ENCODE measurements at places on chromosomes 12 and 14.

DNA sequence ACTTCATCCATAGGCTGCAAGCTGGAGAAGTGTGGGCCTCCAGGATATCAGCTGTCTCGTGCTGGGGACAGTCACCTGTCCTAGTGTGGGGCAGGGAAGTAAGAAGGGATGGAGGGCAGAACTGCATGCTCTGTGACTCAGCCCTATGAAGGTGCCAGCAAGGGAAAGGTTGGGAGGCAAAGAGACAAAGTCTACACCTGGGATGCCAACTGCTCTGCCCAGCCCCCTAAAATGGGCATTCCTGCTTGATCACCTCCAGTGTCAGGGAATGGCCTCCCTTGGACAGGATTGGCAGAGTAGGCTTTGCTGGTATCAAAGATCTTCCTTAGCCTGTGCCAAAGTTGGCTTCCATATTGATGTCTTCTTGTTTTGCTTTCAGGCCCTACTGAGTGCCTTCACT lies 335.0 kb downstream of the BCL11B start:
- DNase-seq: no peak

DNA sequence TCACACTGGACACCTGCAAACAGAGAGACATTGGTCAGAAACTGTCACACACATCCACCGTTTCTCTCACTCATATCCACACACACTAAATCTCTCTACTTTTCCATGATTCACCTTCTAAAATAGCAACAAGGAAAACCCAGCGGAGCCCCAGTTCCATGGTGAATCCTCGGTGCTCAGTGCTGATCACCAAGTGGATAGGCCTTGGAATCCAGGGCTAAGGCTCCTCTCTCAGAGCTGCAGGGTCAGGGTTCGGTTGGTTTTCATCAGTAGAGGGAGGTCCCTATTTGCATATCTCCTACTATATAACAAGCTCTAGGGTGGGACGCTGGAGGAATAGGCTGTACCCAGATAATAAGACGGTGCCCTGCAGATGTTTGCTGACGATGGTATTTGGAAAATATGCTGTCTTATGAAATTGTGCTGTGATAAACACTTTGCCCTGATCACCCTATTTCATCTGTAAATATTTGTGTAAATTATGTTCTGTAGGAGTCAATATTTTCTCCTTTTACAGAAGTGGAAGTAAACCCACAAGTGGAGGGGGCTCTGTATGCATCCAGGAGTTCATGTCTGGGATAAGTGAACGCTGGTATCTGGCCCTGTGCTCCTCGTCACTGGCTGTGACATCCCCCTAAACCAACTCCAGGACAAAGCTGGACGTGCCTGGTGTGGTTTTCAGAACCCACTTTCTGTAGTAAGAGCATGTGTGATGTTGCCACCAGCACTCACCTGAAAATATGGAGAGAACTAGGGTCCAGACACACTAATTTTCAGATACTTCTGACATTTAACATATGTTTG lies 709.2 kb downstream of the TMEM121 start:
- DNase-seq: no peak

- no peak for DNase-seq
Measured at GRCh38 chr14:85175556-85175955, 354.4 kb upstream of the FLRT2 start.

GRCh38 chr12:67754933-67755697 lies 106.6 kb downstream of the DYRK2 start:
- no peak for DNase-seq

GRCh38 chr12:92973614-92974013 lies 44.5 kb upstream of the EEA1 start:
- no peak for DNase-seq

DNA sequence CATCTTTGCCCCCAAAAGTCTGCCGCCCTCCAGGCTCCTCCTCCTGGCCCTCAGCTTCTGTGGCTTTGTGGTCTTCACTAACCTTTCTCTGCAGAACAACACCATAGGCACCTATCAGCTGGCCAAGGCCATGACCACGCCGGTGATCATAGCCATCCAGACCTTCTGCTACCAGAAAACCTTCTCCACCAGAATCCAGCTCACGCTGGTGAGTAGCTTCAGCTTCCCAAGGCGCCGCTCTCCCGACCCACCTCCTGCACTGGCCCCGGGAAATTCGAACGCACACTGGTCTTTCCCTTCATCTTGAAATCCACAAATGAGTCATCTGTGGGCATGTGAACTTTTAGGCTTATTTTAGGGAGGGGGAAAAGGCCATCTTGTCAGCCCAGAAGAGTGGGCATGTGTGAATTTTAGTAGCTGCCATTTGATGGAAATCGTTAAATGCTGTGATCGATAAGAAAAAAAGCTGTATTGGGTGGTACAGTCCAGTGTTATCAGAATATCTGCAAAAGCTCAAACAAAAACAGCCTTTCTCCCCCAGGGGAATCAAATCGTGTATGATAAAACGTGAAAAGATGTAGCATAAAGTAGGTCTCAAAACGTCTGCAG lies 700 bp downstream of the SLC35E3 start:
- DNase-seq: peak; percentile 5

DNA sequence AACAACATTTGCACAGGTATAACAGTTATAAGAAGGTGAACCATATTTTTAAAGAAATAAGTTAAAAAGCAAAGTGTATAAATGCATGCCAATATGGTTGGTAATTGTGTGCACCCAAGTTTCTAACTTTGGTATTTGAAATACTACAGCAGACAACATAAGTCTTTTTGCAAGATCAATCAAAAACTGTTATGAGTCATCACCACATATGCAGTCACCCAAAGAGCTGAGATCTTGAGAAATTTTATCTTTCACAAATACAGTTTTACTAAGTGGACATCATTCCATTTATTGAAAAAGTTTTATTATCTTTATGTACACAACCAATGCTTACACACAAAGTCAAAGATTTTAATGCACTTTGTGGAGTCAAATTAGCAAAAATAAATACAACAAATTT lies 7.0 kb upstream of the ACSS3 start:
- no peak for DNase-seq

DNA sequence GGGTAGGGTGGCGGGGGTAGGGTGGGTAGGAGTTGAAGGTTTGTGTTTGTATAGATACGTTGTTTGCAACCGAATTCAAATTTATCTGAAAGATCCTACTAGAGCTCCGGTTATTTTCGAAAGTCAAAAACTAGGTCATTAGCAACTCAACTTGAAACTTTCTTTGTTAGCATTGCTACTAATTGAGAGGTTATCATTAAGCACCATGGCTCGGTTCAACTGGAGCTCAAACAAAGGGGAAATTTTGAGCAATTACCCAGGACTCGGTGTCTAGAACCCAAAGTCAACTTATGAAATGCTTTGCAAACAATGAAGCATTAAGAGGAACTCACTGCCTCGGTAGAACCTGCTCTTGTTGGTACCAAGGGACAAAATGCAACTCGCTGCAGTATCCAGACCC lies 207.7 kb downstream of the BCAT1 start:
- no peak for DNase-seq

GRCh38 chr14:68703093-68703492 lies 89.8 kb downstream of the ZFP36L1 start:
- DNase-seq: no peak

GRCh38 chr14:72463291-72463866 lies 430.5 kb downstream of the DPF3 start:
- no peak for DNase-seq

DNA sequence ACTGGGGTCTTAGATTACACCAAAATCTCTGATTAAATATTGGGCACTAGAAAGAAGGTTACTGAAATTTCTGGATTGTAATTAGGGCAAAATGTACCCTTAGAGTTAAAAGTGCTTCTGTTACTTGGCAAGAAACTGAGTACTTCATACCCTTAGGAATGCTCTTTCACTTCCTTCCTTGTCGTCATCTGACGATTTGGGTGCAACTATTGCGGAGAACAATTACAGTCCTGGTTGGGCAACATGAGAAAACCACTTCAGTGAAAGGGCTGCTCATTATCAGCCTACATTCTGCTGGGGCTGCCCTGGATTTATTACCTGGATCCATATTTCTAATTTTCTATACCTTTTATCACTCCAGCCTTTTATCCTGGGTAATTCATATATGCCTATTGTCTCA lies 348.5 kb upstream of the MDGA2 start:
- DNase-seq: no peak

- DNase-seq: no peak
Measured at GRCh38 chr12:8078916-8079315, 3.2 kb upstream of the NECAP1 start.

GRCh38 chr12:304805-305204 lies 42.2 kb upstream of the SLC6A13 start:
- no peak for DNase-seq

DNA sequence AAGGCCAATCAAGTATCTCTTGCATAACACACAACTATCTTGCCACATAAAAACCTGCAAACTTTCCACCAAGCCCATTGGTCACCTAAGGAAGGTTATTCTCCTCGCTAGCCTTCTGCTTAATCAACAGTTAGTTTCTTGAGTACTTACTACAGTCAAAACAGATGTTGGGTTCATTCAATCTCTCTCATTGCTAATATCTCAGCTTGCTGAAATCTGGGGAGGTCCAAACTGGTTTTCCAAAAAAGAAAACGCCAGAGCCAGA lies 74.6 kb downstream of the TTC7B start:
- DNase-seq: no peak

DNA sequence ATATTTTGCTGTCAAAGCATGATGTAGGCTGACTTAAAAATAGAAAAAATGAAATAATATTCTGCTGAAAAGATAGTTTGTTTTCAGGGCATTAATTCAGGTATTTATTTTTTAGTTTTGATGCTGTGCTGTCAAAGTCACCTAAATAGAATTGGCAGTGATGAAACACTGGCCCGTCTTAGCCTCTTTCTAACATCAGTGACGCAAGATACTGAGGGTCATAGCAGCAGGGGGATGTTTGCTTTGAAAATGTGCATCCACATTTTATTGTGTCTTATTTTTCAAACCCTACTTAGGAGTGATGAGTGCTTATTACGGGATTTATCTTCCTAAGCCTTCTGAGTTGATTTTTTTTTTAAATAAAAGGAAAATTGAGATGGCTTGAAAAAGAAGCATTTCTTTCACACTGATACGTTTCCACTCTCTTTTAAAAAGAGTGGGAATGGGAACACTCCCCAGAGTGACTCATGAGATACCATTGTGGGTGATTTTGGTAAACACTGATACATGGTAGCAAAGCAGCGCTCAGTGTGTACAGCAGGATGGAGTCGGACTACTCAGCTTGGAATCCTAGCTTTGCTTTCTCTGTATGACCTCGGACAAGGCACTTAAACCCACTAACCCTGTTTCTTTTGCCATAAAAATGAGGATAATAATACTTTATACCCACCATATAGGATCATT lies 290.8 kb downstream of the ERC1 start:
- no peak for DNase-seq

DNA sequence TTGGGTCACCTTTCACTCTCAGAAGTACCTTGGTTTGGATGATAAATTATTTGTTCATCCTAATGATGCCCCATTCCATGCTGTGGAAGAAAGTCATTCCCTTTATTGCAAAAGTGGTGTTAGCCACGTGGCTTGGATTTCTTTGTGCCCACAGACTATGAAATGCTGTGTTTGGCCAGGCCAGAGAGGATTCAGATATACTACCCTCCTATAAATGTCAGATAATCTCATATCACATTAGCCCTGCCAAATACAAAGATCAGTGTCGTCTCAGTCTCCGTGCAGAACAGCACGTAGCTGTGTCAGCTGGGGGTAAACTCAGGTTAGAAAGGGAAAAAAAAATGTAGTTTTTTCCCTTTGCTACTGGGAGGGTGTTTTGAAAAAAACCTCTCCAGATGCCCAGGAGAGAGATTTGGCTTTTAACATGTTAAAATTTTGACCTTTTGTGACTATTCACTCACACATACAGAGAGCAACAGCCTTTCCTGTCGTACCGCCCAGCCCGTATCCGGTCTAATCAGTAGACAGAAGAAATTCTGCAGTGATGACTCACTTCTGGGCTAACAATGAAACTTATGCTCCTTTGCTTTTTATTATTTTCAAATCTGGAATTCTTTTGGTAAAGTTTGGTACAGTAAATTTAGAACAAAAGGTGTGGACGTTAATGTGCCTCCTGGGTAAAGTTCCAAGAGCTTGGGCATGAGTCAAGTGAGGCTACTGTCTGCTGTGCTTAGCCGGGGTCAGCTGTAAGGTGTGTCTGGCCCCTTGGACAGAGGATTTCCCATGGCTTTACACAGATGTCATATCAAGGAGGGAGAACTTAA lies 8.5 kb upstream of the PTPRB start:
- DNase-seq: no peak

DNA sequence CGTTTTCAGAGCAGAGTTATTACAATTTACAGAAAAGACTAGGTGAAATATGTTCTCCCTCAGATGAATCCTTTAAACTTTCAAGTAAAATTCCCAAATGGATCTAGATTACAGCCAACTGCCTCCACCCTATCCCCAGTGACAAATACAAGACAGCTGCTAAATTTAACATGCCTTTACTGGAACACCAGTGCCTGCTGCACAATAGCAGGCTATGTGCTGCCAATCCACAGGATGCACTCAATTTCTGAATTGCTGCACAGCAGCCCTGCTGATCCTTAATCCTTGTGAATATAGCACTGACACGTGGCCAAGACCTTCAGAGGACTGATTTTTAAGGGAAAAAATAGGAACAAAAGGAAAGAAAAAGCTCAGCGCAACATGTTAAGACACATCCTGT lies 128.9 kb downstream of the CCER1 start:
- no peak for DNase-seq

Measured in T-cell (primary cell).